RWPE2 (cell line): ENCODE measurements at places on chromosomes 7 and 10.

DNA sequence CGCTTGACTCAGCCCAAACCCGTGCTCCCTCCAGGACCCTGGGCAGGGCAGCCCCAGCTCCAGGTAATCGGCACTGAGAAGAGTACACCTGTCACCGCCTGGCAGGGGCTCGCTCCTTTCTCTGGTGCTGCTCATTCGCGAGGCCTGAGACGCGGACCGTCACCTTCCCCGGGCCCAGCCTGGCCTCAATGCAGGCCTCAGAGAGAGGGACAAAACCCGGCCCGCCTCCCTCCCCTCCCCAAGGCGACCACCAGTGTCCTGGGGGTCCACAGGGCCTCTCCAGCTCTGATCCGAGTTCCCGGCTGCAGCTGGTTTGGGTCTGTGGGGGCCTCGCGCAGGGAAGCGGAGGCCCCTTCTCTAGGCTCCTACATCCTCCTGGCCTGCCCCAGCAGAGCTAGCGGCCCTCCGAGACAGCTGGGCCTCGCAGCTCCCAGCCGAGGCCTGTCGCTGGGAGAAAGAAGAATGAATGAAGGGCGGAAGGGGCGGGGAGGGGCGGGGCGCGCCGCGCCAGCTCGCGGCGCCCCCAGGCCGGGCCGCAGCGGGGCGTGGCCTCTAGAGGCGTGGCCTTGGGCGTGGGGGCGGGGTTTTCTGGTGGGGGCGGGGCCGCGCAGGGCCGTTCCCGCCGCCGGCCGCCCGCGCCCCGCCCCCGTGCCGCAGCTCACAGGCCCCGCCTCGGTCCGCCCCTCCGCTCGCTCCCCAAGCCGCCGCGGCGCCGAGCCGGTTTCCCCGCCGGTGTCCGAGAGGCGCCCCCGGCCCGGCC is at the start of gene LIMK1:
TSS of gene LIMK1 (plus strand) at position 688 of the 760 bp plus-strand sequence. CDS start 187 bp downstream, outside the sequence.
- no peak for DNase-seq

DNA sequence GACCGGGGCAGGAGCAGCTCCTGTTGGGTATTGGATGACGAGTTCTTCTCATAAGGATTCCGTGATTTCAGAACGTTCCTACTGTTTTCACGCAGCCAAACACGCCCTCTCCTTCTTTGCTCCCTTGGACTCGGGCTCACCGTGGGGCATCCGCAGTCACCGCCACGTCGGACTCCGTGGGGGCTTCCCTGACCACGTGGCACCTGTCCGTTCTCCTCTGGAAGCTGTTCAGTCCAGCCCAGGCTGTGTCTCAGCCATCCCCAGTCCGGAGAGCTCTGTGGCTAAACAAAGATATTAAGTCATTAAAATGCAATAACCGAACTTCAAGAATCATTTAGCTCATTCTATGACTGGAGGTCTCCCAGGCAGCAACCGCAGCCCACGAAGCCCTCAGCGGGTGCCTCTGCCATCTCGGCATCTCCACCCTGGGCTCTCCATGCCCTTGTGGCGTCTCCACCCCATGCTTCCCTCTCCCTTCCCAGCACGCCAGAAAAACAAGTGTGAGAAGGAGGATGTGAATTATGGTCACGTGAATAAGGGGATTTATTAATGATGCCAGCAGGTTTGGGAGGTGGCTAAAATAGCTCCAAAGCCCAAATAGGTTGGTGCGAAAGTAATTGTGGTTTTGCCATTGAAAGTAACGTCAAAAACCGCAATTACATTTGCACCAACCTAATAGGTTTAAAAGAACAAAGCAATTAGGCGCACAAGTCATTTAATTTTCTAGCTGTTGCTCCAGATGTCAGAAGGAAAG is 224.6 kb upstream of the PPP2R2D start:
- no peak for DNase-seq

DNA sequence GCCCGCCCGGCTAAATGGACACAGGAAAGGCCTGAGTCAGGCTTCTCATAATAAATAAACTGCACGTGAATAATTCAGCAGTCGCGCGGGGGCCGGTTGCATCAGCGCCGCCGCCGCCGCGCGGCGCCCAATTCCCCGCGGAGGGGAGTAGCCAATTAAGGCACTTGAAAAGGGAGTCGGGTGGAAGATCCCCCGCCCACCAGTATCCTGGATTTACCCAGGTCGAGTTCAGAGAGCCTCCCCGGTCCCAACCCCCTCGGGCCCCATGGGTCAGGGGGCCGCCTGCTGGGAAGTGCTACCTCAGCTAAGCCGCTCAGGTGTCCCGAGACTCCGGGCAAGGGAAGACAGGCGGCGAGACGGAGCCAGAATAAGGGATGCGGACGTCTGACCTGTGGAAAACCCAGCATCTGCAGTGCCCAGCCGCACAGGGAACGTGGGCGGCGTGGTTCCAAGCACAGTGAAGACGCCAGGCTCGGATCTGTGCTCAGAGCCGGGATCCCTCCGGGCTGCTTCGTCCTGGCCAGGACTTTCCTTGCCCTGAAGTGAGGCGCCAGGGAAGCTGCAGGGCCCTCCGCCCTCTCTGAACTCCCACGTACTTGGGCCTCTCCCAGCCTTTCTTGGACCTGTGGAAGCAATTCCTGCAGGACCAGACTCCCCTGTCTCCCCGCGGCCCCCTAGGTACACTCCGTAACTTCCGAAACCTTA is 7.3 kb upstream of the LBX1 start:
- no peak for DNase-seq

DNA sequence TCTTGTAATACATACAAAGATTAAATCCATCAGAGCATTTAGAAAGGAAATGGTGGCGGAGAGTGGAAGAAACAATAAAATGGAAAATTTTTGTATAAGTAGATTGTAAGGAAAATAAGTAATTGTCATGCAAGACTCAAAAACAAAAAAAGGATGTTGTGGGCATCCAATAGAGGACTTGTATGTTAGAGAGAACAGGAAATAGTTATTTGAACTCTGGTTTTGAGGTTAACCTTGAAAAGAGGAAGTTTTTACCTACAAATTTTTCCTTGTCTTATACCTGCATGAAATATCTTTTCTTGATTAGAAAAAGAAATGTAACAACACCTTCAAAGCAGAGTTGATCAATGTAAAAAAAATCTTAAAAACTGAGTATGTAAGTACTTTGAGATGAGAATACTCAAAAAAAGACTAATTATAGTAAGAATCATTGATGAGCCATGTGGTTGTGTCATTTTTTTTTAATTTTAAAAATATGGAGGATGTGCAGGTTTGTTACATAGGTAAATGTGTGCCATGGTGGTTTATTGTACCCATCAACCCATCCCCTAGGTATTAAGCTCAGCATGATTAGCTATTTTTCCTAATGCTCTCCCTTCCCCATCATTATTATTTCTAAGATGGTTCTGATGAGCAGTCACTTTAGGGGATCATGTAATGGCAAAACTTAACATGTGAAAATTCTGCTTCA is 11.9 kb downstream of the TMEM106B start:
- no peak for DNase-seq

DNA sequence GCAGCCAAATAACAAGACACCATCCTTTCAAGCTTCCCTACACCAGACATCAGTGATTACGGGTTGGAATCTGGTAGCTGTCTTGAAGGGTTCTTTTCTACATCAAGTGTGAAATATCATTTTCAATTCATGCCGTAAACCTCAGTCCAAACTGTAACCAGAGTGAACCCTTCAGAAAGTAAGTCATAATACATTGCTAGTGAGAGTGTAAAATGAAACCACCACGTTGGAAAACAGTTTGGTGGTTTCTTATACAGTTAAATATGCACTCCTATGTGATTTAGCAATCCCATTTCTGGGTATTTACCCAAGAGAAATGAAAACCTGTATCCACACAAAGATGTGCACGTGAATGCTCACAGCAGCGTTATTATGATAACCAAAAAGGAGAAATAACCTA is 25.6 kb upstream of the ZC3HAV1L start:
- no peak for DNase-seq

DNA sequence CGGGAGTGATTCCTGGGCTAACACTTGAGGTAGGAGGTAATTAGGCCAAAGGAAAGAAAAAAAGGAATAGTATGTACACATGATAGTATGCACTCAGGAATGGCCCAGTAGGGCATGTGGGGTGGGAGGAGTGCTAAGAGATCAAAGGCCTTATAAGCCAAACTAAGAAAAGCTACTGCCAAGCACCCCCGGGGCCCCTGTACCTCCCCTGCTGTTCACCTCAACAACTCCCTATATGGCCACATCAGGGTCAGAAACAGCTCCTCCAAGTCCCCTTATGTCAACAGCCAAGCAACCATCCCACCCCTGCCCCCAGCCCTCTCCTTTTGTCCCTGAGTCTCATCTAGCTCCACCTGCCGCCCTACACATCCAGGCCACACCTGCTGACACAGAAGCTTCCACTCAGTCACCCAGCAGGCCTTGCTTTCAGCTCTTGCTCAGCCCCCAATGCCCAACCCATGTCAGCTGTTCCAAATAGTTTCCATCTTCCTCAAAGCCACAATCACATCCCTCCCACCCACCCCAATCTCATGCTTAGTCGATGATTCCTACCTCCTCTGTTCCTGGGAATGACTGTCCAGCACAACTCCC is 80.2 kb downstream of the SORBS1 start:
- DNase-seq, result no peak

- no peak for DNase-seq
Observed at GRCh38 chr7:66227808-66228207, 22.7 kb downstream of the TPST1 start.

GRCh38 chr7:54996391-54996790 is 22.4 kb upstream of the EGFR start:
- no peak for DNase-seq

GRCh38 chr7:137302081-137302480 is 41.5 kb downstream of the PTN start:
- DNase-seq, result no peak

- DNase-seq, result no peak
Observed at GRCh38 chr10:22634606-22635459, 79.5 kb downstream of the PIP4K2A start.

GRCh38 chr7:129468547-129468946 is 33.8 kb upstream of the SMKR1 start:
- no peak for DNase-seq

DNA sequence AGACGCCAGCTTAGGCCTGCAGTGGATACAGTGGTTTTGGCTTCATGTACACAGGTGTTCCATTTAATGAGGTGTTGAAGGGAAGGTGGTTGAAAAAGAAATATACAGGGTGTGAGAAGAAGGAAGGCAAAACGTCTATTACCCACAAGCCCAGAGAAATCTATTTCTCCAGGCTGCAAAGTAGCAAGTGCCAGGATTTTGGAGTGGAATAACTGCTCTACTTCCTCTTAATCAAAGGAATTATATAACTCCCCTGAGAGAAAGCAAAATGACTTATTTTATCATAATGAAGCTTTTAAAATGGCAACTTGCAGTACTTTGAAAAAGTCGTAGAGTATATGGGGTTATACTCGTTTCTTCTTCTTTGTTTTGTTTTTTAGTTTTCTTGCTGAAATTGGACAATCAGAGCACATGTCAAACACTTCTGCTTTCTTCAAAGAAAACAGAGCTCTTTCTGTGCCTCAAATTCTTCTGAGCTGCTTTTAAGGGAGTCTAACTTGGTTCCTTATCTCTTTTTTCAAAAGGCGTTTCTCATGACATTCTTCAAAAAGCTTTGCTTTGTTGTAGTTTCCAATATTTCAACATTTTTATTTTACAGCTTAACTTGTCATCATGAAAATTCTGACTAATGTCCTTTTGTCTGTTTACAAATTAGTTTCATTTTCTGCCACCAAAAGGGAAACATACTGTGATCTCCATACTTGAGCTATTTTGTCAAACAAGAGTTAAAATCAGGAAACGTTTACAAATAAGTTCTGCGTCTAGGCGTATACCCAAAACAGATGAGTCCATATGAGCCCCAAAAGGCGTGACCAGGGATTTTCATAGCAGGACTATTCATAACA is 289.7 kb downstream of the FRMD4A start:
- no peak for DNase-seq

GRCh38 chr10:48599830-48600134 is 5.1 kb downstream of the ARHGAP22 start:
- no peak for DNase-seq

DNA sequence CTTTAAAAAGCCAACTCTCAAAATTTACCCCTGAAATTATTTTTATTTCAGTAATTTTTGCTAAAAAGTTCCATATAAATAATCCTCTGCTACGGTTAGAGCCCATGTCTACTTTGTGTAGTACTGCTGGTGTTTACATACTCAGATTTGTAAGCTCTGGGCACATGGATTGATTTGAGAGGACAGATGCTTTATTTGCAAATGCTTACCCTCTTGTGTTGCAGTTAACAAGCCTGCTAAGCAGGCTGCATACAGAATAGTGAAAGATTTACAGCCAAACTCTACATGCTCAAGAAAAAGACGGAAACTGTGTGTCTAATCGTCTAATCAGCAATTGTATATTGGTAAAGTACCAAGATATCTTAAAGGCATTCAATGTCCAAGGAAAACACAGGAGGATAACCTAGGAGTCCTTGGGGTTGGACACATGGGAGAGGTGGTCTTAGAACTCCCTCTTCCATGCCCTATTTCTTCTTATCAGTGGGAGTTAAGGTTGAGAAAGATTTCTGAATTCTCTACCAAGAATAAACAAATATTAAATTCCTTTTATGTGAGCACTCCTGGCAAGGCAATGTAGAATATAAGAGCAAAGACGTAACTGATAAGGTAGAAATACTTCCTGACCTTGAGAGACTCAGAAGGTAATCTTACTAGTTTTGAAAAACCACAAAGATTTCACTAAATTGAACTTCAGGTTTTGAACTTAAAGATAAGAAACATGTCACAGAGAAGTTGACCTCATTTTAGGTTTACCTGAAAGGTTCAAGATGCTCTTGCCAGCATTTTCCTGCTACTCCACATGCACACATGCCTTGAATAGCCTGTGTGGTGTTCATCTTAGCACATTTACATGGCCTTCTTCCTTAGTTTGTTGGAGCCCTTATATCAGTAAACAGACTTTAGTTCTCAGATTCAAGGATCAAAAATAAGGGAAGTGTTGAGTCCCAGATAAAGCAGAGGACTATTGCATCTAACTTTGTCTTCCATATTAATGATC is 1216.5 kb downstream of the SORCS3 start:
- no peak for DNase-seq

DNA sequence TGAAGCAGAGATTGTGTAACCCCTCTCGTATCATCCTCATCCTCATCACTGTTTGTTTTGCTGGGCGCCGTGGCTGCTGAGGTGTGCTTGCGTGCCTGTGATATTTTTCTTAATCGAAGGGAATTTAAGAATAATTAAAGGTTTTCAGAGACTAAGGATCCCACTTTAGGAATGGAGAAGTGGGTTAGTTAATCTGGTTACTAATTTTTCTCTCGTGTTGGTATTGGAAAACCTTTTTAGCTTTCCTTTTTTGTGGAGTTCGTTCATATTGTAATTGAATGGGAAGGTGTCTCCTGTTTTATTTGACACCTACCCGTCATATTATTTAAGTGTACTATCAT is 1.3 kb downstream of the UBN2 start:
- DNase-seq, result no peak

GRCh38 chr7:128255271-128255670 is 14.2 kb downstream of the LEP start:
- no peak for DNase-seq

GRCh38 chr7:137360087-137360679 is 16.6 kb upstream of the PTN start:
- DNase-seq, result no peak

- DNase-seq, result no peak
Observed at GRCh38 chr7:152383341-152384234, 52.2 kb downstream of the KMT2C start.

- DNase-seq, result no peak
Observed at GRCh38 chr7:154996756-154997155, 6.2 kb downstream of the PAXIP1 start.
